ENCODE measurements at places on chromosomes 3 and 15.

DNA sequence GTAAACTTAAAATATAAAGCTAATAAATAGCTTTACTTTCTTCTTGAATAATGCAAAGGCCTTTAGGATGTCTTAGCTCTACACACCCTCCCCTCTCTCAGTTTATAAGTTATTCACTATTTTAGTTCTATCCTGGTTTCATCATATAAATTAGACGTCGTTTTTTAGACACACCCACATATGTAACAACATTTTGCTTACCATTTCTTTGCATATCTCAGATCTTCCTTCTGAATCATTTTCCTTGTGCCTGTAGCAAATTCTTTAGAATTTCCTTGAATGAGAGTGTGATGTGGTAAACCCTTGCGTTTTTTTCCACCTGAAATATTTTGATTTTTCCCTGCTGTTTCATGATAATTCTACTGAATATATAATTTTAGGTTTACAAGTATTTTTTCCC, 2.5 kb upstream of the DAZL start:
- DNase-seq, result no peak

DNA sequence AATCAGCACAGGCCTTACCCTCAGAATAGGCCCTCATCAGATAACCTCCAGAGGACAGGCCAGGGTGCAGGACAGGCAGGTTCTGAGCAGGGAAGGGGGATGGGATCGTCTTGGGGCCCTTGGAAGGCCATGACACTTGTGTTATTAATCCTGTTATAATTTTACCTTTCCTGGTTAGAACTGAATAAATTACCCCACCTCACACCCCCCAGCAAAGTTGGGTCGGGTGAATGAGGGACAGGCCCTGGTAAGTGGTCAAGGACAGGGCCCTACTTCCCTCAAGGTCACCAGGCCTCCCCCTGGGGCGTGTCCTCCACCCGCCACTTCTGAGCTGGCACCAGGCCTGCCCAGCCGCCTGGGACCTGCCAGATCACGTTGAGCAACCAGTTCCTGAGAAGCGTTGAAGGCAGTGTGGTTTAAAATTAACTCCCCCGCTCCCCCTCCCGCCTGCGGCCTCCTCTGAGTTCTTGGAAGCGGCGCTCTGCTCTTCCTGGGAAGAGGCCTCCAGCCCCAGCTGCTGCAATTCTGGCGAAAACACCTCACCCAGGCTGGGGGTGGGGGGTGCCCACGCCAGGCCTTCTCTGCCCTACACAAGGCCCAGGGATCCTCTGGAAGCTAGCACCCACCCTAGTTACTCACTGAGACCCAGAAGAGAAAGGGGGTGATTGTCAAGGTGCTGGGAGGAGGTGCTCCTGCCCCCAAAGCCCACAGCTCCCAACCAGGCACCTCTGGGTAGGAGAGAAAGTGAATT, 10.6 kb downstream of the CISH start:
- peak; percentile 95 for DNase-seq

DNA sequence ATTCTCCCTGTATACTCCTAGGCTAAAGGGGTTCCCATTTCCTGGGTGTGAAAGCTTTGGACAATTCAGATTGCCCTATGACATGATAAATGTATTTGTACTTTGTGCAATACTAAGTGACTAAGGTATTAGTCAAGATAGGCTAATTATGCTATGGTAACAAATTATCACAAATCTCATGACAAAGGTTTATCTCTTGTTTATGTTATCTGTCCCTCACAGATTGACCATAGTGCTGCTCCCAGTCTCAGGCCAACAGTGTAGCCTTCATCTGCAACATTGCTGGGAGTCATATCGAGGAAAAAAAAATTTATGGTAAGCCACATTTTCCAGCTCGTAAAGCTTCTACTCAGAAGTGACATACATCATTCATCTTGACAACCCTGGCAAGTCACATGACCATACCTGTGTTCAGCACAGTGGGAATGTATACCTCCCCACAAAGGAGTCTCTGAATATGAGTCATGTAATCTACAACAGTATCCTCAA, 346.2 kb downstream of the IGSF11 start:
- no peak for DNase-seq

DNA sequence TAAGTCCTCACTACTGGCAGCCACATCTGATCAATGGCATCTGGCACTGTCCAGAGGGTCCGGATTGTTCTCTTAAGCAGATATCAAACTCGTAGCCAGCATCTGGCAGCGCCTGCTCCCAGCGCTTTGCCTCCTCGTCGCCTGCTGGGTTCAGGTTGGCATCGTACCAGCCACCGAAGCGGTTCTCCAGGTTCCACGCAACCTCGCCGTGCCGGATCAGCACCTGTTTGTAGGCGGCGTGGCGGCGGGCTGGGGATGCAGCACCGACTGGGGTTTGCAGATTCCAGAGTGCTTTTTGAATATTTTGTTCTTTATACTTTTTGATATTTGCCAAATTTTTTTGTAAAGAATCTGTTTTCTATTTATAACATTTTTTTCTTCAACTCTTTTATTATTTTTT, 111.6 kb downstream of the NR2F2 start:
- DNase-seq, result no peak

DNA sequence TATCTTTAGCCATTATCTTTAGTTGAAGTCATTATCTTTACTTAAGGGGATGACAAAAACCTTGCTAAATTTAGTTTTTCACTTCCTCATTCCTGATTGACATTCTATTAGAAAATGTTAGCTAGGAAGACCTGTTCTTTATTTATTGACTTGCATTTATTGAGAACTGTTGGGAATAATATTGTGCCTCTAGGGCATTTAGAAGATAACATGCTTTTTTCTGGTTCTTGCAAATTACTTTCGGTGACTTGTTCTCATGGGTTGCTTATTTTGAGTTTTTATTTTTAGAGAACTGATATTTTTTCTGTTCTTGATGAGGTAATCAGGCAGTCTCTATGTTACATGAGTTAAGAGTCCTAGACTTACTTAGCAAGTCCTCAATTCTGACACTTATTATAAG, 48.3 kb upstream of the CTDSPL start:
- DNase-seq, result no peak

GRCh38 chr15:43913026-43913780, 86.4 kb downstream of the WDR76 start:
- DNase-seq, result no peak

- peak; percentile 29 for DNase-seq
These were observed at the start of gene C3orf80 for GRCh38 chr3:160225176-160226025. C3orf80 (plus strand) TSS chr3:160225422; CDS start chr3:160225636, 214 bp downstream.

DNA sequence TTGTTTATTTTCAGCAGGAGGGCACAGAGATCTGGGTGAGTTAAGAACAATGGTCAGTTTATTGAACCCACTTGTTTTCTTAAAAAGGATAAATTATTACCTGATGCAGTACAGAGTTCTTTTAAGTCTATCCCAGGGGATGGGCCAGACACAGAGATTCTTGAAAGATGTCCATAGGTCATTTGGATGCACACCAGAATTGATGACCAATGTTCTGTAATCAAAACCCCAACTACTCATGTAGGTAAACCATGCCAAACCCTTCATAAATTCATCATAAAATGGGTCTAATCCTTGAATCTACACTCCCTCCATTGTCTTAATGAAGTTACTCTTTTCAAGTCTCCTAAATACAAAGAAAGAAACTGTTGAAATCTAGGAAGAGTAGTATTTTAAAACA, 273.0 kb upstream of the COL8A1 start:
- DNase-seq, result no peak

- no peak for DNase-seq
These were observed 189.5 kb upstream of the DNAJC19 start for GRCh38 chr3:181178991-181179390.

DNA sequence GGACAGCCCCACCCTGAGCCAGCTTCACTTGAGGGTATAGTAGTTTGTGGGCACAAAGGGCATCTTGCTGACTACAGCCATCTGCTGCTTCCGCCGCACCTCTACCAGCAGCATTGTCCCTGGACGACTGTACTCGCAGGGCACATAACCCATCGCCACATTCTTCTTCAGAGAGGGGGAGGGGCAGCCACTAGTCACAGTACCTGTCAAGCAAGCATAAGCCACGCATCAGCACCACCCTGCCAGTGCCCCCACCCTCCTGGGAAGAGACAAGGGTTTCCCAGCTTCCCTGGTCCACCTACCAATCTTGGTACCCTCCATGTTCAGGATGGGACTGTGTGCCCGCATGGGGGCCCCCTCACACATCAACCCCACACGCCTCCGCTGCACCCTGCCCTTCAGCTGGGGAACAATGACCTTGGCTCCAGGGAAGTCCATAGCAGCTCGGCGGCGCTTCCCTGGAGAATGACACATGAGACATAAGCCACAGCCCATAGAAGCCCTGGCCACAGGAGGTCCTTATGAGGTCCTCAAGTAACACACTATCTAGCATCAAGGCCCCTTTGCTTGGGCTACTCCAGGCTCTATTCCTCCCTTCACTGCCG, 4.7 kb downstream of the AMT start:
- DNase-seq, result no peak

All from mucosa of gallbladder (tissue), 1 donor.